ENCODE measurements at places on chromosomes 6 and 20. TPM values are rescaled to one million over a fixed set of nuclear protein-coding genes. Genes with fewer than 3 reads are reported as not detected.

RAET1E gene
- 0.63 TPM for total RNA-seq

MUC22 gene
- total RNA-seq, result not detected

SALL4 gene
- 0.36 TPM for total RNA-seq

GABBR1 gene
- total RNA-seq, result 11.7 TPM

TINAG gene
- not detected for total RNA-seq

SLC22A7 gene
- total RNA-seq, result not detected

TEAD3 gene
- 4.6 TPM for total RNA-seq

KHDRBS2 gene
- total RNA-seq, result not detected

IPCEF1 gene
- 1.3 TPM for total RNA-seq

RNF217 gene
- 25.3 TPM for total RNA-seq

VGLL2 gene
- total RNA-seq, result not detected

MYL9 gene
- 50.0 TPM for total RNA-seq
